ENCODE measurements at places on chromosomes 2 and 18.

DNA sequence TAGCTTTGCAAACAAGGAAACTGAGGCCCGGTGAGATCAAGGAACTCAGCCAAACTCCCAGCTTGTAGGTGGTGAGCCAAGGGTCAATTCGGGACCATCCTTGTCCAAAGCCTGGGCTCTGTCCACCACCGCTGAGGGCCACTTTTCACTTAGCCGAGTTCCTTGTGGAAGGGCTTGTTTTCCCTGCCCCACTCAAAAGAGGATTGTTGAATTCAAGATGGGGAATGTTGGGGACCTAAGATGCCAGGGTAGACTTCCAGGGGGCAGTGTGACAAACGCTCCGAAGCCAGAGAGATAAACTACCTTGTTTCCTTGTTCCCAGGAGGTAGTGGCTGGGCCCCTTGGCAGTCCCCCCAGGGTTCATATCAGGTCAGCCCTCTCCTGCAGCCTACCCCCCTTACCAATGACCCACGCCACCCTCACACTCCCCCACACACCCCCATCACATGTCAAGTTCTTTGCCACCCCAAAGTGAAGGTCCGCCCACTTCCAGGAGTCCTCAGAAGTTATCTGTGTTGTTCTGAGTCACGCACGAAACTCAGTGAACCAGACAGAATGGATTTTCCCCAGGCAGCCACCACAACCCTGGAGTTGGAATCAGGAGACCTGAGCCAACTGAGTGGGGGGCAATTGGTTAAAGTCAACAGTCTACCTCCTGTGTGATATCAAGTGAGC is 10.3 kb upstream of the ATOH8 start:
- DNase-seq, result no peak

GRCh38 chr2:234032279-234032856 is 18.1 kb upstream of the SPP2 start:
- no peak for DNase-seq

- no peak for DNase-seq
Observed at GRCh38 chr2:15521641-15522181, 39.4 kb downstream of the NBAS start.

DNA sequence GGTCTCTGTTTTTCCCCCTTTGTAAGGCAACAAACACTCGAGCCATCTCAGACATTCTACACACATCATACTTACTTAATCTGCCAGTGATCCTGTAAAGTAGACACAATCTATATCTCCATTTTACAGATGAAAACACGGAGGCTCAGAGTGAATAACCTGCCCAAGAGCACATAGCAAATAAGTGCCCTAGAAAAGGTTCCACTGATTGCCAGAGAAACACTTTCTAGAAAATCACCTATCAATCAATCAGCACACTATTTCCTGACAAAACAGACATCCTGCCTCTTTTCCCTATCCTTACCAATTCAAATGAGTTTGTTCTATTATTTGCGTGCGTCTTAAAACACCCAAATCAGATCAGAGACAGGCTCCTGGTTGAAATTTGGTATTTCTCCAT is 23.9 kb downstream of the SLC66A3 start:
- no peak for DNase-seq

GRCh38 chr18:46502444-46502843 is 154.6 kb downstream of the LOXHD1 start:
- DNase-seq, result no peak

- DNase-seq, result no peak
Observed at GRCh38 chr2:31739161-31739560, 158.4 kb upstream of the SRD5A2 start.

DNA sequence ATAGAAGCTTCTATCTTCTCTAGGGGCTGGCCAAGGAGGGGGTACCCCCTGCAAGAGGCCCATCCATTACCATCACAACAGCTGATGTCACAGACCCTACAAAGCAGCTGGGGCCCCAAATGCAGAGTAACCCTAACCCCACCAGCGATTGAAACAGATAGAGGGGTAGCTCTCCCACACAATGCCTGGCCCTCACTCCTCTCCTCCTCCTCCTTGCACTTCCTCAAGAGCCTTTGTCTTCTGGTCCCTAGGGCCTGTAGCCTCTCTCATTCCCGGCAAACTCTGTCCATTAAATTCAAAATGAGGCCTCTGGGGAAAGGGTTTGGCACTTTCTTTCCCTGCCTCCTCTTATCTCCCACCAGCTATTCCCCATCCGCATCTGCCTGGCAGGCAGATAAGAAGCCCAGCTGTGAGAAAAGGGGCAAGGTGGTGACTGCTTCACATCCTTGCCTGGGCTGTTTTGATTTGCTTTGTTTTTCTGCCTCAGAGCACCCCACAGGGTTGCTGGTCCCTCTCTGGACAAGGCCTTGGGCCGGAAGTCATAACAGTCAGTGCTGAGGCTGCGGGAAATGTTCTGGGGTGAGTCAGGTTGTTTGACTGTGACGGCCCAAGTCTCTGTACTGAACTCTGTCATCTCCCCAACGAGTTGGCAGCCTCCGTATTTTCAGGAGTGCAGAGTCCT is 26.1 kb upstream of the CYP26B1 start:
- no peak for DNase-seq
